ENCODE measurements at places on chromosomes 12 and 14.

DNA sequence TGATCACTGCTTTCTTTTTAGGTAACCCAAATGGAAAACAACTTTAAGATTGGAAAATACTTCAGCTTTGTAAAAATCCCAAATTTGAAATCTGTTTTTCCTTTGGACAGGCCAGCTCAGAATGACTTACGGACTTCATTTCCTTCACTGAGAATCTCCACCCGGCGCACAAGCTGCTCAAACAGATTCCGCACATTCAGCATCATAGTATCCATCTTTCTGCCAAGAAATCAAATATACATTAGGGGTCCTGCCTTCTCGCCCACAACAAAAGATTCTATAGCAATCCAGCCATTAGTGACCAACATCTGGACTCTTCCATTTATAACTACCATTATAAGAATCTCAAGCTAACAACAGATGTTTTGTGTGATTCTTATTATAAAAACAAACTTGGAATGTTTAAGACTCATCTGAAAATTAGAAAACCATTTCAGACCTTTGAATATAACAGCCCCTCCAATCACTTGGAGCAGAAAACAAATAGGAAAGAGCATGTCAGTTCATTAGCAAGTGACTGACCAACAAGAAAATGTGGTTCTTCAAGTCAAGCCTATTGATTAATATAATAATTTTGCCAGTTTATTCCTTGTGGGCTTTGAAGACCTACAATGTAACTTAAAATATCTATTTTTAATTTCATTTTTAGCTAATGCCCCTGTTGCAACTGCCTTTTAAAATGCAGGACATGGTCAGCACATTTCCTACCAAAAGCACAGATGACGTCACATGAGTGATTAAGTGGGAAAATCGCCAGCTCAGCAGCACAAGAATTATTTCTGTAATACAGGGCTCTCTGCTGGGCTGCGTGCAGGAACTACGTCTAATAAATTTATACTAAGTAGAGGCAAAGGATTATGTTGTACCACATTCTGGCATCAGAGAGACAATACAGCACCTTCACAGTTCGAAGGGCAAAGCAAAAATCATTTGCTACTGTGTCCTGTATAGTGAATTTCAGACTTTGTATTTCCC, 8.5 kb downstream of the RACGAP1 start:
- no peak for DNase-seq

GRCh38 chr12:29869946-29870345, 86.2 kb upstream of the TMTC1 start:
- no peak for DNase-seq

- no peak for DNase-seq
These were observed 791.6 kb downstream of the DIO2 start for GRCh38 chr14:79419571-79420327.

- no peak for DNase-seq
These were observed 3.1 kb downstream of the NFYB start for GRCh38 chr12:104134882-104135281.

DNA sequence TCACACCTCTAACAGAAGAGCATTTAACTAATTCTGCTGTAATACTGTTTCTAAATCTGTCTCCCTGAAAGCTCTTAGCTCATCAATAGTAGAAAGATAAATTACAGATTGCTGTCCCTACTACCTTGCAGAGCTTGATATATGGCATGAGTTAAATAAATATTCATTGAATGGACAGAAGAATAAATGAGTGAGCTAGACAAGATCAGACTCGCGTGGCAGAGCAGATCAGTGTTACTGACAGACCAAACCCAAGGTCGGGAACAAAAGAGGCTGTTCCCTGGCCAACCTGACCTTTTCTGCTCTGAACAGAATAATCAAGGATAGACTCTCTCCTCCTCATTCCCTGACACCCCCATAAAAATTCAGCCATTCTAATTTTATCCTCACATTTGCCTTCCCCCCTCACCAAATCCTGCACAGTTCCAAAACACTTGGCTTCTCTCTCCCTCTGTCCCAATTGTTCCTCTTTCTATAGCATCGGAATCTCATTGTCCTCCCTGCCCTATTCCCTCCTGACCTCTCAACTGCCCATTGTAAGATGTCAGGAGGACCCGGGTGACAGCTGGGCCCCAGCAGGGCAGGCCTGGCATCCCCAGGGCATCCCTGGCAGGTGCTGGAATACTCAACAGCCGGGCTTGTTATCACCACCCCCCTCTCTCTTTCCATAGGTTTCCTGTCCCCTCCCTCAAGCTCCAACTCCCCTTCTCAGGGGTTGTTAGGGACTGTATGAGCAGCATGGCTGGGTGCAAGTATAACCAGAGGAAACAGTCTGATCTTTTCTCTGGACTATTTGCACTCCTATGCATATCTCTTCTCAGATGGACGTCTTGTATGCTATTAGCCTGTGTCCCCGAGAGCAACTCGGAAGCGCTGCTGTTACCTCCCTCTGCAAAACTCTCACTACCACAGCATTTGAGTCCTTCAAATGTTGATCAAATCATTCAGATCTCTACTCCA, 19.9 kb downstream of the NEUROD4 start:
- no peak for DNase-seq

GRCh38 chr14:45715946-45716345, 462.9 kb upstream of the MIS18BP1 start:
- no peak for DNase-seq

DNA sequence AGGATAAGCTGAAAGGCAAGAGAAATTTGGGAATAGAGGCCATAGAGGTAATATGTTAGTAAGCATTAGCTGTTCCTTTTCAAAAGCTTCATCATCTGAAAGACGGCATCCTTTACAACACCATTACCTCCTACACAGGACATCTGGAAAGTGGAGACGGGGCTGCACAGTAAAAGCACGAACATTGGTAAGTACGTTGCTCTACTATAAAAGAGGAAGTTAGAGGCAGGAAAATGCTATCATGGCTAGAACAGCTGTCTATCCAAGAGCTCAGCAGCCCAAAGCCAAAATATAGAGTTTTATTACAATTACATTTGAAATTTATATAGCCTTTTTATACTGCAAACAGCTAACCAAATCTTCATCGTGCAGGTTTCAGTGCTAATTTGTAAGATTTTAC, 172.3 kb upstream of the GRIP1 start:
- DNase-seq, result no peak

DNA sequence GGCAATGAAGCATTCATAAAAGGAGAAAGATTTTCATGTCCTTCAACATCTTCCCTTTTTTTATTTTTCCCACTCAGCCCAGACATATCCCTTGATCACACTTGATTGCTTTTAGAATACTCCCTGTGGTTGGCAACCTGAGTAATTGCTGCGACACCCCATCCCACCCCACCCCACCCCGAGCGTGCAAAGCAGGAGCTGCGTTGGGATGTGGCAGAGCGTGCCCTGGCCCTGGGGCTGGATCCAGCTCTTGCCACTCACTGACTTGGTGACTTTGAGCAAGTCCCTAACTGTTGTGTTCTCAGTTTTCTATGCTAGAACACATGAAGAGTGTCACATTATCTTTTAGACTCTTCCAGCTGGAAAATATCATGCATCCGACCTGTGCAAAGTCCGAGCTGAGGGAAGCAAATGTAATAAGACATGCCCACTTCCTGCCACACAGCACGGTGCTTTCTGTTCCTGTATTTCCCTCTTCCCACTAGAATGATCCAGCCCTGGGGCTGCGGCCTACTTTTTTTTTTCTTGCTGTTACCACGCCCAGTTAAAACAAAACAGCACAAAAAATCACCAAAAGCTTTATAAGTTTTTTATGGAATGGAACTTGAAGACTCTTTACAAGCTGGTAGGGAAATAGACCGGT, 4.0 kb downstream of the ASCL4 start:
- DNase-seq, result no peak
